Thymus (tissue), 14 donors: ENCODE measurements at places on chromosomes 3 and 15. TPM values are rescaled to one million over a fixed set of nuclear protein-coding genes. Genes with fewer than 3 reads are reported as not detected.

Gene MNS1
- 3.4 TPM for polyA plus RNA-seq

DNA sequence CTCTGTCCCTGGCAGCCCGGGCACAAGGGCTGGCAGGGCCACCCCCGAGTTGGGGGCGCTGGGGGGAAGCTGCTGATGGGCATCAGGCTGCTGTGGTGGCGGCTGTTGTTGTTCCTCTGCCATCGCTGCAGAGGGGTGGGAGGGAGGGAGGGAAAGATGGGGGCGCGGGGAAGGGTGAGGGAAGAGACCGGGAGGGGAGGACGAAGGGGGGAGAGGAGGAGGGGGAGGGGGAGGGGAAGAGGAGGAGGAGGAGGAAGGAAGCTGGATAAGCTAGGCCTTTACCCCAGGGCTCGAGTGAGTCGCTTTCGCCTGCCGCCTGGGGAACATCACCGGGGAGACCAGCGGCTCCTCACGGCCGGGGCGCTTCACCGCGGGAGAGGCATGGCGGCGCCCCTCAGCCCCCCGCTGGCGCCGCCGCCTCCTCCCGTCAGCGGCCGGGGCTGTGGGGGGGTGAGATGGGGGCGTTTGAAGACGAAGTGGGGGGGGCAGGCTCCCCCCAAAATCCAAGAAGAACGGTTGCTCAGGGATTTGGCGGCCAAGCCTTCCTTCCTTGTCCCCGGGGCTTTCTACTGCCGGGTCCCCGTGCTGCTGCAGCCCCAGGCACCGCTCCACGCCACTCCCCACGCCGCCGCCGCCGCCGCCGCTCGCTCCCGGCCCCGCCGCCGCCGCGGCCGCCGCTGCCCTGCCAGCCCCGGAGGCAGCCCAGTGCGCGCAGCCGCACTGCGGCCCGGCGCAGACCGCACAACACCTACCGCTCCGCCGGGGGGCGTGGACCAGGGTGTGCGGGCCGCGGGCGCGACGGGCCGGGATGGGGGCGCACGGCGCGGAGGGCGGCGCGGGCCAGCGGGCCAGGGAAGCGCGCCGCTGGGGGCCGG lies at the start of gene RFX7:
Gene RFX7, minus strand, starts transcription at position 717 of the 875 bp plus-strand sequence. Its CDS starts 594 bp downstream, at position 123.
- DNase-seq, result peak; percentile 42

- DNase-seq, result no peak
Measured at GRCh38 chr3:64178419-64178818, 46.8 kb downstream of the PRICKLE2 start.

- peak; percentile 19 for DNase-seq
Measured at GRCh38 chr15:77187751-77188464, 117.0 kb upstream of the TSPAN3 start.
